Suppressor macrophage (primary cell): ENCODE measurements at places on chromosomes 7 and 10.
A peak's percentile ranks its signal among the peaks of the same experiment; 100 is the strongest.

DNA sequence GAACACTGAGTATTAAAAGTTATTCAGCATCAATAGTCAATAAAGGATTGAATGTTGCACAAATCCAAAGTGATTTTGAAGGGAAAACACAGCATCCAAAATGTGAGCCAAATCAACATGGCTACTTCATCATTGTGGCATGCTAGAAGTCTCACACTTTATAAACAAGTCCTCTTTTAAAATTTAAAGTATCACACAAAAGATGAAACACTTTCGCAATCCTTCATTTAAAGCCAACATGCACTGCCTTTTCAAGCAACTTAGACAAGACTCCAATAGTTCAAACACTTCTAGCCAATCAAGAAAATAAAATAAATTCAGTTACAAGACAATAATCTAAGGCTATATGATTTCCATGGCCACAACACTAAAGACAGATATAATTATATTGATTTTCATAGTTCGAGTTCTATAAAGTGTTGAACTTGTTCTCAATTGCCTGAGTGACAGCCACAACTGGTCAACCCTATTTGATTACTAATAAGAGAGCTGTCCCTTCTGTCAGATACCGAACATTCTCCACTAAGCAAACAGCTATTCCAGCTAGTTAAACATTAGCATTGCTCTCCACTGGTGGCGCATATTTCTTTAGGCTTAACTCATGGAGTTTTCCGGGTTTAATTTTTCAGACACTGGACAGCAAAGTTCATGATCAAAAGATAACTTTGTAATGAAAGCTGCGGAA is 8.3 kb downstream of the EBF3 start:
- DNase-seq = no peak

DNA sequence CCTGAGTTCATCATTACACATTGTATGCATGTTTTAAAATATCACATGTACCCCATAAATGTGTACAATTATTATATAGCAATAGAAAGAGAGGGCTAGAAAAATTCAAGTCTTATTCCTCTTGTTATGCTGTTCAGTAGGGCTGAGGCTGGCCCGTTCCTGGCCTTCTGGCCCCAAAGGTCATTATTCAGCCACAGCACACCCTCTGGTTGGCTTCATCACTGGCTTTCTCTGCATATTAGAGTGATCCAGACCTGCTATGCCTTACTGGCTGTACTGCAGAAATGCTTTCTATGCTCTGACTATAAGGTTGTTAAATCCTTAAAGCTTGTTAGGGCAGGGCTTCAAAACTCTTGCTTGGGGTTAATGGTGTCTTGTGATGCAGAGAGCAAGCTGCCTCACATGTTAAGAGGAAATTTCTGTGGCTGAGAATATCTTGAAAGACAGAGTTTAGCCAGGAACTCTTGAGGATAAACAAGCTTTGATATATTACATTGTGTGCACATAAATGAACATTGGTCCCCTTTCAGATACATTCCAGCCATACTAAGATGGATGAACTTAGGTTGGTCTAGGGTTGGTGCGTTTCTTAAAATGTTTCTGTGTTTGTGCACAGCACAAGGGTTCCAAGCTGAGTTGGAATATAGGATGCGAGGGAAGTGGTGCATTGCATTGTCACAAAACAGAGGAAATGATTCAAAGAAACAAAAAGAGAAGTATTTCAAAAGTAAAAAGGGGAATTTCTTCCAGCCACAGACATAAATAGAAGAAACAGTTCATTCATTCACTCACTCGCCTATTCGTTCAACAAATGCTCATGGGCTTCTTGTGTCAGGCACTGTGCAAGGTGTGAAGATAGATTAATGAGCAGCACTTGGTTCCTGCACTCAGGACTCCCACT is 61.6 kb upstream of the WDR11 start:
- peak; percentile 87 for DNase-seq

- peak; percentile 53 for DNase-seq
These were observed 22.5 kb downstream of the CFAP43 start for GRCh38 chr10:104209575-104210198.

GRCh38 chr10:92839191-92840085 is 8.9 kb upstream of the EXOC6 start:
- peak; percentile 64 for DNase-seq
